Muscle of leg (tissue), 16 donors: ENCODE measurements at places on chromosomes 6 and 20. TPM values are rescaled to one million over a fixed set of nuclear protein-coding genes. Genes with fewer than 3 reads are reported as not detected.

Gene KIAA0408
- polyA plus RNA-seq: 13.8 TPM

Gene TUBB2B
- 60.2 TPM for polyA plus RNA-seq

Gene LY86
- polyA plus RNA-seq: 2.0 TPM

Gene SIM1
- polyA plus RNA-seq: 2.9 TPM

Gene C20orf202
- polyA plus RNA-seq: 0.66 TPM

Gene HTR1E
- not detected for polyA plus RNA-seq

Gene GJE1
- polyA plus RNA-seq: not detected

Gene TSBP1
- not detected for polyA plus RNA-seq

Gene MUC22
- 0.12 TPM for polyA plus RNA-seq

Gene KAT14
- polyA plus RNA-seq: 20.6 TPM

Gene OPRL1
- polyA plus RNA-seq: 1.4 TPM

DNA sequence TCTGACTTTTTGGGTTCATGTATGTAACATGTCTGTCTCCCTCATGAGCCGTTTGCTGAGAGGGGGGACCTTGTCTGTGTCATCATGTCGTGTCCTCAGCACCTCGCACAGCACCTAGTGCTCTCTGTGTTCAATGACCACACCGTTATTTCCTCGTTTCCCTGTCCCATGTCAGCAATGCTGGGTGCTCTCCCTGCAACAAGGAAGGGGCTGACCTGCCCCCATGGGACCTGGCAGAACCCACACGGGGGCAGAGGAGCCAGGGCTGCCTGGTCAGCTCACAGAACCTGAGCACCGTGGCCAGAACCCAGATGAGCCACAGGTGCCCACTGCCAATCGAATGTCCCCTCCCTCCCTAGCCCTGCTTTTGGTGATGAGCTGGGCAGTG lies 7.3 kb downstream of the ADA start:
- no peak for DNase-seq

GRCh38 chr6:108841377-108841855 lies 6.8 kb upstream of the ARMC2 start:
- peak; percentile 85 for DNase-seq

GRCh38 chr6:139577124-139577762 lies 202.8 kb upstream of the CITED2 start:
- no peak for DNase-seq

DNA sequence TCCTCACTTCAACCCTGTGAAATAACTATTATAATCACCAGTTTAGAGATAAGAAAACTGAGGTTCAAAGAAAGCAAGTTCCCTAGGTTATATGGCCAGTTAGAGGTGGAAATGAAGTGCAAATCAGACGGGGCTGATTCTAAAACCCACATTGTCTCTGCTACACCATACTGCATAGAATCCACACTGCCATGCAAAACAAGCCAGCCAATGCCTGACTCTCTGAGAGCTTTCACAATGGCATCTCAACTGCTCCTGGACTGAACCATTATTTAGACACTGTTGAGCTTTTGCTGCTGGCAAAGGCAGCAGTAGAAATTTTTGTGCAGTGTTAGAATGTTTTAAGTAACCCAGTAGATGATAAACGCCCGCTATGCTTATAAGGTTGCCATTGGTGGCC lies 195.2 kb upstream of the CNR1 start:
- no peak for DNase-seq

DNA sequence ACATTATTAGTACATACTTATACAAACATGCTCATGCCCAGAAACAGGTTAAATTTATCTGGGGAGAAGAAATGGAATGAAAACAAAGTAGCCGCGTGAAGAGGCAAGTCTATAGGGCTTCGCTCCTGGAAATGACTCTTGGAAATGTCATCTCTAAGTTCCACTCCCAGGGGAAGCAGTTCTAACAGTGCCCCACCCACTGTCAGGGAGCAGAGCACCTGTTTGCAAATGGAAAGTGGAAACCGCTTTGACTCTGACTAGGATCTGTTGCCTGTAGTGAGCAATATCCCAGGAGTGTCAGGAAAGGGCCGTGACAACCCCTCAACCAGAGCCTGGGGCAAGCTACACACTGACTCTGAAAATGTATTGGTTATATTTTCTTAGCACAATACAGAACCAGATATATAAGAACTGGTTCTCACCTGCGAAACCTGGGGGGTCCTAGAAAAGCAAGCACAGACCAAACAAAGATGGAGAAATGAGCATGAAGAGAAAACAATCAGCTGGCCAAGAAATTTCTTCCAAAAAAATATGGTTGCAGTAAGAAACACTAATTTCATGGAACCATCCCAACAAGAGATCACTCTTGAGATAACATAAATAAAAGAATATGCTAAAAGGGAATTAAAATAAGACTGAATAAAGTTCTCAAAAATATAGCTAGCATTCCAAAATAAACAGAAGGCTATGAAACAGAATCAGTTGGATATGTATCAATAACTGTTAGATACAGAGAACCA lies 47.5 kb upstream of the CRISP1 start:
- DNase-seq: peak; percentile 47

- DNase-seq: peak; percentile 48
These were observed 35.4 kb downstream of the MAN1A1 start for GRCh38 chr6:119313937-119314884.

DNA sequence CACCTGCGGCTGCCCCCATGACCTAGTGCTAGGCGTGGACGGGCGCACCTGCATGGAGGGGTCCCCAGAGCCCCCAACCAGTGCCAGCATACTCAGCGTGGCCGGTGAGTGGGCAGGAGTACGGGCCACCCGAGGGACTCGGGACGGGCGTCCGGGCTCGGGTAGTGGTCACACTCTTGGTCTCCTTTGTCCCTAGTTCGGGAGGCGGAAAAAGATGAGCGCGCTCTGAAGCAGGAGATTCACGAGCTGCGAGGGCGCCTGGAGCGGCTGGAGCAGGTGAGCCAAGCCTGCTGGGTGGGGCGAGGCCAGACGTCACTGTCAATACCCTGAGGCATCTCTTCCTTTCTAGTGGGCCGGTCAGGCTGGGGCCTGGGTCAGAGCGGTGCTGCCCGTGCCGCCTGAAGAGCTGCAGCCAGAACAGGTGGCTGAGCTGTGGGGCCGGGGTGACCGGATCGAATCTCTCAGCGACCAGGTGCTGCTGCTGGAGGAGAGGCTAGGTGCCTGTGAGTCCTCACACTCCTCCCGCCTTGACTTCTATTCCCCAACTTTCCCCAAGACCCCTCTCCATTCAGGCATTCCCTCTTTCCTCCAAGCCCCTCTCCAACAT lies 2.9 kb downstream of the EGFL8 start:
- peak; percentile 12 for DNase-seq

- DNase-seq: no peak
These were observed 532.6 kb downstream of the CBLN4 start for GRCh38 chr20:55472704-55473103.

- no peak for DNase-seq
These were observed 53.4 kb downstream of the OPRM1 start for GRCh38 chr6:154092326-154092962.

DNA sequence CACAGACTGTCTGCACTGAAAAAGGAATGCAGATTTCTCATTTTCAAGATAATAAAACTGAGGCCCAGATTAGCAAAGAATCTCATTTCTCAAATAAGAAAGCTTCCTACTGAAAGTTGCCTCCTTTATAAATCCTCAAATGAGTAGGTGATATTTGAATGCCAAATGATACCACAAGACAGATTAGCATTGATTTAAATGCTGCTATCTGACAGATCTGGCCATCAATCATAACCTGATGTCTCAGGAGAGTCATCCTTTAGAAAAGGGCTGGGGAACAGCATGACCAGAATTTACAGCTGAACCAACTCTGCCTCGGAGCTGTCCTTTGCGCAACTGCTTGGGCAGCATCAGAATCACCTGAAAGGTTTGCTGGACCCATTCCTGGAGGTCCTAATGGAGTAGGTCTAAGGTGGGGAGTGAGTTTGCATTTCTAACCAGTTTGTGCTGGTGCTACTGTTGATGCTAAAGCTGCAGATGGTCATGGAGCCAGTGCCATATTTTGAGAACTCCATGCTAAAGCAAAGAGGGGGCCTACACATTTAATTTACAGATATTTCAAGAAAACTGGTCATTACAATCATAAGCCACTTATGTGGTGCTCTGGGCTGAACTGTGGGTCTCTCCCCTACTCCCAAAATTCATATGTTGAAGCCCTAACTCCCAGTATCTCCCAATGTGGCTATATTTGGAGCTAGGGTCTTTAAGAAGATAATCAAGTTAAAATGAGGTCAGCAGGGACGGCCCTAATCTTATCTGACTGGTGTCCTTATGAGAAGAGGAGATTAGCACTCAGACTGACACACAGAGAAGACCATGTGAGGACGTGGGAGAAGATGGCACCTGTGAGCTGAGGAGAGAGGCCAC lies 295.5 kb upstream of the JARID2 start:
- no peak for DNase-seq

- no peak for DNase-seq
These were observed 2.7 kb upstream of the MAFB start for GRCh38 chr20:40691566-40692239.

GRCh38 chr20:21826976-21827375 lies 121.5 kb downstream of the PAX1 start:
- peak; percentile 52 for DNase-seq

GRCh38 chr6:21610341-21610740 lies 16.8 kb downstream of the SOX4 start:
- DNase-seq: no peak

GRCh38 chr20:49480236-49480635 lies 2.2 kb downstream of the KCNB1 start:
- no peak for DNase-seq

DNA sequence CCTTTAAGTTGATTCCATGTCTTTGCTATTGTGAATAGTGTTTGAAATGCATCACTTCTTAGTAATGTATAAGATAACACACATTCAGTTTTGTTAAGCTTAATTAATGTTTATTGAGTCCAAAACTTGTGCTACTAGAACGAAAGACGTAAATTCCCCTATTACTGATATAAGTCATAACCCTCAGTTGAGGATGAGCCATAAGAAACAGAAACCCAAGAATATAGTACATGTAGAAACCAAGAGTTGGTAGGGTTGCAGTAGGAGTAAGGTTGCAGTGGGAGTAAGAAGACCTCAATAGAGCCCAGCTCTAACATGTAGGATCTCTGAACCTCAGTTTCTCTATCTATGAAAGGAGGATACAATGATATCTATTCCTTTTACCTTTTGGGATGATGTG lies 19.3 kb downstream of the CITED2 start:
- DNase-seq: no peak

GRCh38 chr6:104957301-104958177 lies 632 bp downstream of the LIN28B start:
- no peak for DNase-seq

- DNase-seq: no peak
These were observed 20.5 kb downstream of the UBE2V1 start for GRCh38 chr20:50092436-50092835.

DNA sequence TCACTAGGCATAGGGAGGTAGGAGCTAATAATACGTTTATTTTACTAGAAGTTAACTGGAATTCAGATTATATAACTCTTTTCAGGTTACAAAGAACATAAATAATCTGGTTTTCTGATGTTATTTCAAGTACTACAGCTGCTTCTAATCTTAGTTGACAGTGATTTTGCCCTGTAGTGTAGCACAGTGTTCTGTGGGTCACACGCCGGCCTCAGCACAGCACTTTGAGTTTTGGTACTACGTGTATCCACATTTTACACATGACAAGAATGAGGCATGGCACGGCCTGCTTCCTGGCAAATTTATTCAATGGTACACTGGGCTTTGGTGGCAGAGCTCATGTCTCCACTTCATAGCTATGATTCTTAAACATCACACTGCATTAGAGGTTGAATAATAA lies 1.1 kb downstream of the HFE start:
- peak; percentile 20 for DNase-seq

GRCh38 chr6:151431337-151431736 lies 20.6 kb downstream of the RMND1 start:
- no peak for DNase-seq

- no peak for DNase-seq
These were observed 252.9 kb upstream of the ZFP64 start for GRCh38 chr20:52444455-52444854.

DNA sequence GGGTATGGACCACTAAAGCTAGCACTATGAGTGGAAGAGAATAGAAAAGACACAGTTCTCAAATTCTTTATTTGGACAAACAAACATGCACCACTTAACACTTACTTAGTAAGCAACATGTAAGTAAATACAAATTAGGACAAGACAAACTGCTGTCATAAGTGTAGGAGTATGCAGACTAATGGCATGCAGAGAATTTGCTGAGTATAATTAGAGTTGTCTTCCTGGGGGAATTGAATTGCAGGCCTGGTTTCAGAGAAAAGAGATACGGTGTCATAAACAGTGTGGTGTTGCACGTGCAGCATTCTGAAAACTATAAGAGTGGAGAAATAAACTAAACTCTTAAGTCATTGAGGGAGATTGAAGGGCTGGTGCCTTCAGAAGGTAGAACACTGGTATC lies 125.2 kb upstream of the EYA4 start:
- DNase-seq: peak; percentile 34

GRCh38 chr6:77425671-77426070 lies 37.6 kb downstream of the HTR1B start:
- DNase-seq: peak; percentile 2

DNA sequence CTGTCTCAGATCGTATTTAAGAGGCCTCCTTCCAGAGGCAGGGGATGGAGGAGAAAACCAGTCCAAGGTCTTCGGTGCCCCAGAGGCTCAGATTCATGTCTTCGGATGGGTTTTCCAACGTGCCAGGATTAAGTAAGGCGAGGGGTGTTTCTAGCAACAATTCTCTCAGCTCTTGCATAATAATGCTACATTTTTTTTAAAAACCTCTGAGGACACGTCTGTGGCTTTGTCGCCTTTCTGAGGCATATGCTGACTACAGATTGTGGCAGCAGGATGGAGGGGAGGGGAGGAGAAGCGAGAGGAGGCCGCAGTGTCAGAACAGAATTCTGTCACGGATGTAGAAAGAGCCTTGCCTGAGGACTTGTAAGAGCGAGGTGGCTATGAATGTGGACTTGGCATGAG lies 17.7 kb upstream of the CCDC167 start:
- DNase-seq: no peak

DNA sequence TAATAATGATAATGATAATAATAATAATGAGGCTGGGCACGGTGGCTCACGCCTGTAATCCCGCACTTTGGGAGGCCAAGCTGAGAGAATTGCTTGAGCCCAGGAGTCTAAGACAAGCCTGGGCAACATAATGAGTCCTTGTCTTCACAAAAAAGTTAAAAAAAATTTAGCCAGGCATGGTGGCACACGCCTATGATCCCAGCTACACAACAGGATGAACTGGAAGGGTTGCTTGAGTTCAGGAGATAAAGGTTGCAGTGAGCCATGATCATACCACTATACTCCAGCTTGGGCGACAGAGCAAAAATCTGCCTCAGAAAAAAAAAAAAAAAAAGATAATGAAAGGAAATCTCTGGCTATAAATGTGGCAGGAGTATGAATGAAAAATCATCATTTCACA lies 213.4 kb downstream of the HIVEP2 start:
- no peak for DNase-seq

GRCh38 chr20:13262302-13262650 lies 41.2 kb downstream of the ISM1 start:
- DNase-seq: no peak

- peak; percentile 16 for DNase-seq
These were observed 7.0 kb downstream of the TAGAP start for GRCh38 chr6:159037756-159038290.
